ENCODE measurements at places on chromosomes 7 and 10. TPM values are rescaled to one million over a fixed set of nuclear protein-coding genes. Genes with fewer than 3 reads are reported as not detected.

Gene THSD7A
- 1.0 TPM for total RNA-seq

Gene WNT2
- total RNA-seq = 0.17 TPM

Gene CTBP2
- 22.8 TPM for total RNA-seq

Gene CYP3A4
- not detected for total RNA-seq

Gene BEND7
- 14.0 TPM for total RNA-seq

DNA sequence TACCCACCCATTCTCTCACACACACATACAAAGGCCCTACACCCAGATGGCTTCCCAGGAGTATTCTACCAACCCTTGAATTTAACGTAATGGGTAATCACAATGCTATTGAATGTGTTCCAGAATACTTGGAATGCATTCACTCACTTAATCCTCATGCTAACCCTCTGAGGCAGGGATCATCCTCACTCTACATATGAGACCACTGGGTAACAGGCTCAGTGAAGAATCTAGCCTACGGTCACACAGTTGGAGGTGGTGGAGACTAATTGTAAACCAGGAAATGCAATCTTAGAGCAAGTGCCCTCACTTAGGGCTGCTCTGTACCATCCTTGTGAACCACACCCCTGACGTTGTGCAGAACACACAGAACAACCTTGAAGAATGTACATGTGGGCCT is 87.5 kb downstream of the PPP1R3C start:
- no peak for DNase-seq

- no peak for DNase-seq
Observed at GRCh38 chr7:125085084-125085483, 155.5 kb upstream of the POT1 start.

DNA sequence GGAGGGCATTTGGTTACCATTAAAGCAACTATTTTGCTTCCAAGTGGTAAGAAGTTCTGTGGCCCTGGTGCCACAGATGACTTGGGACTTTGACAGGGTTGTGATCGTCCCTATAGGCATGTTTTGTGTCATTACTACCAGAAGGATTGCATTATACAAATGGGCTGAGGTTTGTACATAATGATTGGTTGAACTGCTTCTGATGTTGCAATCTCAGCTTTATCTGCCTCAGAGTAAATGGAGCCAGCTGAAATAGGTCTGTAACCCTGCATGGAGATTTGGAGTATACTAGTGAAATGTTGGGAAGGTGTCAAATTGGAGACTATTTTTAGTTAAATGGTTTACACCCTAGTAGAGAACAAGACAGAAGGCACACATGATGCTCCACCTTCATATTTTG is 46.1 kb upstream of the SEPTIN7 start:
- no peak for DNase-seq

DNA sequence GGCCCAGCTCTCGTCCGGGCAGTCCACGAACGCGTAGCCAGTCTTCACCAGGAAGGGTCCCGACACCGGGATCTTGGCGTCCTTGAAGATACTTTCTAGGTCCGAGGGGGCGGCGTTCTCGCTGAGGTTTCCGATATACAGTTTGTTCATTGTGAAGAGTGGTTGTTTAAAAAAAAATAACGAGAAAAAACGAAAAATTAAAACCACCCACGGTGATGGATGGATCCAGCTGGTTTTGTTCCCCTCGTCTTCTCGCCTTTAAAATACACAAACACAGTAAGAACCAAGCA is 385 bp downstream of the IGF2BP3 start:
- no peak for DNase-seq

DNA sequence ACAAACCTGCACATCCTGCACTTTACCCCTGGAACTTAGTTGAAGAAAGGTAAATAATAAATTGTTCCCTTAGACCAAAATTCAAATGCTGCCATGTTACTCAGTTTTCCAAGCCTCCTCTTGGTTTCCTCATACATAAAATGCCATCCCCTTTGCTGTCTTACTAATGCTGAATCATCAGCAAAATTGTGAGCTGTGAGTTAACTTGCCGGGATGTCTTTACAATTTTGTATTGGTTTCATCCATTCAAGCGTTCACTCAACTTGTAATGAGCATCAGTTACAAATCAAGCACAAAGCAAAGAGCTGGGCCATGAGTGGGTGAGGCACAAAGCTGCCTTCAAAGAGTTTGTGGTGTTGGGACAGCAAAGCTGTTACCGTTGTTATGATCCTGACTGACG is 395.8 kb upstream of the ZMIZ1 start:
- no peak for DNase-seq

DNA sequence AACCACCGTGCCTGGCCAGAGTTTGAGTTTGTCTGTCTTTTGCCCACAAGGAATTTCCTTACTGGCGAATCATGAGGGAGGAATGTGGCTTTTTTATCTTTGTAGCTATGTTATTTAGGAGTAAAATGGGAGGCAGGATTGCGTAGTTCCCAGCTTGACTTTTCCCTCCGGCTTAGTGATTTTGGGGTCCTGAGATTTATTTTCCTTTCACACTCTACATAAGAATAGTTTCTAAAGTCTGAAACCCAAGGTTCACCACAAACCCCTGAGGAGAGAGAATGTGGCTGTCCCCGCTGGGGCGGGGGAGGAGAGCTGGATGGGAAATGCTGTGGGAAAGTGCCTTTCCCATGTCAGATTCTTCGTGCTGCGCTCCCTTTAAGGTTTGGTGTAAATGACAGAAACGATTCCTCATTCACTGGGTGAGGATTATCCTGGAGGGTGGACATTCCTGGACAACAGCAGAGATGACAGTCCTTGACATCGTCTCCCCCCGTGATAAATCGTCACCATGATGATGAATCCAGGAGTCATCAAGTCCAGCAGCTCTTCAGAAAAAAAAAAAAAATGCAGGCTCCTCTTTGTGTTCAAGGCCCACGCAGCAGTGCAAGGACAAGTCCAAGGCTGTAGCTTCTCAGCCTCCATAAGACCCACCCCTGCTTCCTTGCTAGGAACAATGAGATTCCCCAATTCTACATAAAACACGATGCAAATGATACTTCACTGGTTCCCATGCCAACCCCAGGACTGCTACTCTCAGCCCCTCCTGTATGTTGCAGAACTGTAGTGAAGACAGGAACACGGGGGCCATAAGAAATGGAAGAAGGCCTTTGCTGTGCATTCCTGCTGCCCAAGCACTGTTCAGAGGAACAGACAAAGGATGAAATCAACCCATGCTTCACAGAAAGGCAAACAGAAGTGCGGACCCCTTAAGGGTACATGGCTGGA is 233.1 kb downstream of the CCDC3 start:
- DNase-seq = no peak

- no peak for DNase-seq
Observed at GRCh38 chr7:2497065-2497464, 20.9 kb upstream of the GRIFIN start.

DNA sequence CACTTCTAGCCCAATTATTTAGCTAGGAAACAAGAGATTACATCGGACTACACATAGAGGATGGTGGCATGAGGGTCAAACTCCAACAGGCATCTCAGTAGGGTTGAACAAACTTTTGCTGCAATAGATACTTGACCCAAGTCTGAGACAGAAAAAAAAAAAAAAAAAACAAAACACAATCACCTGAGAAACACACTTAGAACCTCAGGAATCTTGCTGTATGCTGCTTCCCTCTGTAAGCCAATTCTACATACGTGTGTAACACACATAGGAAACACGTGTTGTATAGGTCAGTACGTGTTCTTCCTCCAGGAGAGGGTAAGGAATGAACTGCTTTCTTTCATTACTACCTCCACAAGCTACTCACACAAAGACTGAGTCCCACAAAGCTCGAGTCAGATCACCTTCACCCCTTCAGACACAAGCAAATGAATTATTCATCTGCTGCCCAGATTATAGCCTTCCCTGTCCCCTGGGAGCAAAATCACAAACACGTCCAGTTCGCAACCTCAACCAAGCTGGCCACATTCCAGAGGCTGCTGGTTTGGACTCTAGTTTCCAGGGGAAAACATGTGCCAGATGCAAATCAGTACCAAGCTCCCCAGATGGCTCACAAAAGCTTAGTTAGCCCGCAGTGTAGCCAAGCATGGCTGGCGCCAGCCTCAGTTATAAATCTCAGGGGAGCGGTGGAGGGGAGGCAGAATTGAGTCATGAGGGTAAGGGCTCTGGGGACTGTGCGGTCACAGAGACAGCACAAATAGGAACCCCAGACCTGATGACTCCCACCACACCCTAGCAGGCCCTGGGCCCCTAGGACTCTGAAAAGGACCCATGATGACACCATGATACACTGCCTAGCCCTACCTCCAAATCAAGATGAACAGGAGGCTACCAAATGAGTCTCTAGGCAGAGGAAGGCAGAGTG is 15.1 kb downstream of the PSAP start:
- peak; percentile 69 for DNase-seq

- DNase-seq = no peak
Observed at GRCh38 chr10:35079265-35079664, 10.9 kb downstream of the CUL2 start.

DNA sequence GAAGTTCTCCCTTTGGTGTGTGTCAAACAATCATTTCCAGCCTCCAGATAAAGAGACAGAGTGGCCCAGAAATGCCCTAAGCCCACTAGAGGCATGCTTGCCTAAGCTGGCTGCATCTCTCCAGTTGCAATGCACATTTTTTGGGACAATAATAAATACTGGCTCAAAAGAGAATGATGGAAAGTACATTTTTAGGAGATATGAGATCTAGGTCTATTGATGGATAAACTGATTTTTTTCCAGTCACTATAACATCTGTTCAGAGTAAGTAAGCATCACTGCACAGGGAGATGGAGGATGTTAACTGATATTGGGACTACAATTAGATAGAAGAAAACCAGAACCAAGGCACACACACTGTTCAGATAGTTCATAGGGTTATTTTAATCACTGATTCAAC is 553.0 kb downstream of the GRM8 start:
- no peak for DNase-seq

- DNase-seq = no peak
Observed at GRCh38 chr10:86752311-86752710, 4.1 kb upstream of the BMPR1A start.

GRCh38 chr7:106054156-106054910 is 57.8 kb downstream of the SYPL1 start:
- DNase-seq = no peak

DNA sequence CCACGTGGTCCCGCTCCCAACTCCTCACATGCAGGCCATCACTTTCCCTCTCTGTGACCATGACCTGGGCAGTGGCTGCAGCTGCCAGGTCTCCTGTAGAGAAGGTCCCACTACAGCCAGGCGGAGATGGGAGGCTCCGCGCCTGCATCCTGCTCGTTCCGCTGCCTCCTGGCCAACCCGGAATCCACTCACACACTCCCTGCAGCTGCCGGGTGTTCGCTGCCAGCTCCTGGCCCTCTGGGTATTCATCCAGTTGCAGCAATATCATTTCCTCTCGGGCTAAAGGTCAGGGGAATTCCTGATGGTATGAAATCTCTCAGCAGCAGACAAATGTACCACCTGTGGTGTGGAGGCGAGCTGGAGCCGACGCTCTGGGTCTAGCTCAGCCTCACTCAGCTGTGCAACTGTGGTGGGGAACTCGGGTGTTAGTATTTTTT is 65.7 kb downstream of the TLL2 start:
- DNase-seq = peak; percentile 76

- DNase-seq = no peak
Observed at GRCh38 chr10:43071865-43072650, 4.8 kb upstream of the RET start.

GRCh38 chr7:71625545-71625944 is 493.6 kb downstream of the GALNT17 start:
- no peak for DNase-seq

DNA sequence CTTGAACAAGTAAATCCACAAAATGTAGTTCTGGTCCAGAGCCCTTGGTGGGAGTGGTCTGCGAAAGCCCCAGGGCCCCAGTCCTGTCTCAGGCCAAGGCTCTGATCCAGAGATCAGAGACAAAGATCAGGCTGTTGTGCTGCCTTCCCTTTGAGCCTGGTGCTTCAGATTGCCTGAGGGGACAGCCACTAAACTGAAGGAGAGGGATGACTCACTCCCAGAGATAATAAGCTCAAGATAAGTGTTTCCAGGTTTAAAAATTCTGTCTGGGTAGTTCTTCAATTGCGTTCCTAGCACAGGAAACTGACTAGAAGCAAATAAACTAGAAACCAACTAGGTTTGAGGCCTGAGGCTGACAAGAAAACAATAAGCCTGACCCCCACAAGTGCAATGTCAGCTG is 190.2 kb downstream of the RAMP3 start:
- DNase-seq = no peak

GRCh38 chr10:102352066-102352715 is 43.3 kb upstream of the NFKB2 start:
- peak; percentile 53 for DNase-seq

DNA sequence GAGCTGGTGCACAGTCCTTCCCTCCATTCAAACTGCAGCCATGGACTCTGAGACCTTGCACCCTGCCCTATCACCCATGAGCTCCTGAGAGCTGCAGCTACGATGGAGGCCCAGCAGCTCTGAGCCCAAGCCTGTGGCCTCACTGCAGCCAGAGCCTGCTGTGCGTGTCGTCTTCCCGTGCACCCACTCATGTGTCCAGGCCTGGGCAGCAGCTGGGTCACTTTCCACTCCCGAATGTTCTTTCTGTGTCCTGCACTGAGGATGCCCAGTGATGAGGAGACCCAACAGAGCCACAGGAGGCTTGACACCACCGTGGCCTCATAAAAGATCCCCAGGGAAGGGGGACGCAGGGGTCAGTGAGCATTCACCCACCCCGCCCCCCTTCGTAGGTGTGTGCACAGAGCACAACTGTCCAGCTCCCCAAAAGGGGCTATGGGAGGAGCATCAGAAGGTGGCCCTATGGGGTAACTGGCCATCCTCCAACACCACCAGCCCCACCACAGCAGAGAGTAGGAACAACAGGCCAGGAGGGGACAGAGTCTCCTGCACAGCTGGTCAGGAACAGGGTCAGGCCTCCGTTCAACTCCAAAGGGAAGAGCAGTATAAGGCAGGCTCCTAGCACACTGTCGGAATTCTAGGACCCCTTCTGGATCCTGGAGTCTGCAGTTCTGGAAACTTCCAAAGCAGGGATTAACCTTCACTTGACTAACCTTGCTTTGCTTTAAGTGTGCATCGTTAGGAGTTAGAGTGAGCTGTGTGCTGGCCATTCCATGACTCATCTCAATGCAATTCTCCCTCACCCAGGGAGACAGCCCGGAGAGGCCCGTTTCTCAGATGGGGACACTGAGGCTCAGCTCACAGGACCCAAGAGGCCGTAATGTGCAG is 52.6 kb downstream of the RASGEF1A start:
- DNase-seq = no peak

DNA sequence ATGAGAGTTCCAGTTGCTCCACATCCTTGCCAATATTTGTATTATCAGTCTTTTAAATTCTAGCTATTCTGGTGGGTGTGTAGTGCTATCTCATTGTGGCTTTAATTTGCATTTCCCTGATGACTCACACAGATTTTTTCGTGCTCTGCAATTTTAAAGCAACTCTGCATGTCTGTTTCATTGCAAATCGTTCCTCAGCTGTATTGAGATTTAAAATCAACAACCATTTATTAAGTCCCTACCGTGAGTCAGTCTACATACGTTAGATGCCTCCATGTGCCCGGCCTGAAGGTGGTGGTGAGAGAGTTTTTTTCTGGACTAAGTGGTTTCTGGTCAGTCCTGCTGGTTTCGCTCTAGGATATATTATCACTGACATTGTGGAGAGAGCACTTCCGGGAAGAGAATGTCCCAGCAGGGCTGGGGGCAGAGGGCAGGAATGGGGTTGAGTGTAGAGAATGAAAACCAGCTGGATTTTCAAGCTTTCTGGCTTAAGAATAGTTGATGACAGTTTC is 8.4 kb upstream of the HYCC1 start:
- no peak for DNase-seq

- DNase-seq = no peak
Observed at GRCh38 chr10:88987243-88987725, 3.3 kb upstream of the FAS start.
